ENCODE measurements at places on chromosomes 5 and 9.

DNA sequence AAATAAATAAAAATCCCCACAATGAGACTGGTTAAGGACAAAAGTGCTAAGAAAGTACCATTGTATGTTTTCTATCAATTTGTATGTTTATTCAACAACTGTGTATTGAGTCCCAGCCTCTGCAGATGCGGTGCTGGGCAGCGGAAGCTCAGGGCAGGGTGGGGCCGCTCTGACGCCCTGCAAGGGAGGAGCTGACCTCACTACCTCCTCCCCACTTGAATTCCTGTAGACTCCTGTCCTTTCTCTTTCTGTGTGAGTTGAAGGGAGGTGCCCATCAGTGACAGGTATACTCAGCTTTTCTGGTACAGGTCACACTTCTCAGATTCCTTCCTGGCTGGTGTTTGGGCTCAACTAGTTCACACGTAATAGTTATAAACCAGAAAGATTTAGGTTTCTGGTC, 27.0 kb downstream of the ANGPTL2 start:
- H3K27ac ChIP-seq, result no peak overlapping the region
- peak; percentile 75 for DNase-seq
- H3K36me3 ChIP-seq, result peaks cover 38% of the 10 kb centered on the region

GRCh38 chr9:137410891-137411249, 12.1 kb downstream of the EXD3 start:
- peak overlapping the region; percentile 76 for H3K27ac ChIP-seq
- H3K4me1 ChIP-seq, result peaks cover 59% of the 10 kb centered on the region
- H3K27me3 ChIP-seq, result no peaks in the 10 kb centered on the region

GRCh38 chr9:130172161-130172857, at the start of gene NCS1:
Gene NCS1, plus strand, starts transcription at chr9:130172404. Its CDS starts 260 bp downstream, at chr9:130172664.
- no peaks in the 10 kb centered on the region for H3K27me3 ChIP-seq
- H3K4me3 ChIP-seq, result peak within 1 kb of the TSS; percentile 71
- peak; percentile 76 for DNase-seq
- no peaks in the 10 kb centered on the region for H3K36me3 ChIP-seq
- H3K4me1 ChIP-seq, result peaks cover 20% of the 10 kb centered on the region
- H3K27ac ChIP-seq, result peak within 1 kb of the TSS; percentile 81

DNA sequence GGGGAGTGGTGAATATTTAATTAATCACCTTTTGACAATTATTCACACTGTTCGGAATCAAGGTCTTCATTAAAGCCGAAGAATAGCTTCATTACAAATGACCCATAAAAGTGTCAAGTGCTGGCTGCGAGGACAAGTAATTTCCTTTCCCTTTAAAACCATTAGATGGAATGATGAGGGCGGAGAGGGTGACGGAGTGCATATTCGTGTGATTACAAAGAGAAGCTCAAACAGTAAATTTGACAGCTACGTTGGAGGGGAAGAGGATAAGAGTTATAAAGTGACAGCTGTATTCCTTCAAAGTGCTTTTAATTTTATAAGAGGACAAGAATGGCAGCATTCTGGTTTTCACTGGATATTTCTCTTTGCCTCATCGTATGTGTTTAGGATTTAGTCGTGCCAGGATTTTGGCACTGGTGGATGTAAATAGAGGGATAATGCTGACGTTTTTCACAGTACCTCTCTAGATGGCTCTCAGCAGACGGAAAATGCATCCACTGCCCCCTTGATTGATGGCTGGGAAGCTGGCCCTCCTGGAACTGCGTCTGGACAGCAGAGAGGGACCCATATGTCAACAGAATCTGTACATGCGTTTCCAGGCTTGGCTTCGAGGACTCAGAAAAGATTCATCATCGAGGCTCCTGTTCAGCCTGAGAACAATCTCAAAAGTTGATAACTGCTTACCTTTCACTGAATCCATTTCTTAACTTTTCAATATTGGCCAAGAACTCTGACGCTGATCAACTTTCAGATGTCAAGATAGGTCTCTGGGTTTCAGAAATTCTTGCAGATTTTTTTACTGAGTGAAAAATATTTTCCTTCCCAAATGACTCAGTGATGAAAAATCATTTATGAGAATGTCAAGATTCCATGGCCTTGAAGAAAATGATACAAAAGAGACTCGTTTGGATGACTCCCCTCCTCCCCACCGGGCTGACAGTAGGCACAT, 50.4 kb upstream of the IRX2 start:
- no peak overlapping the region for H3K4me3 ChIP-seq
- no peaks in the 10 kb centered on the region for H3K27me3 ChIP-seq
- no peaks in the 10 kb centered on the region for H3K36me3 ChIP-seq

DNA sequence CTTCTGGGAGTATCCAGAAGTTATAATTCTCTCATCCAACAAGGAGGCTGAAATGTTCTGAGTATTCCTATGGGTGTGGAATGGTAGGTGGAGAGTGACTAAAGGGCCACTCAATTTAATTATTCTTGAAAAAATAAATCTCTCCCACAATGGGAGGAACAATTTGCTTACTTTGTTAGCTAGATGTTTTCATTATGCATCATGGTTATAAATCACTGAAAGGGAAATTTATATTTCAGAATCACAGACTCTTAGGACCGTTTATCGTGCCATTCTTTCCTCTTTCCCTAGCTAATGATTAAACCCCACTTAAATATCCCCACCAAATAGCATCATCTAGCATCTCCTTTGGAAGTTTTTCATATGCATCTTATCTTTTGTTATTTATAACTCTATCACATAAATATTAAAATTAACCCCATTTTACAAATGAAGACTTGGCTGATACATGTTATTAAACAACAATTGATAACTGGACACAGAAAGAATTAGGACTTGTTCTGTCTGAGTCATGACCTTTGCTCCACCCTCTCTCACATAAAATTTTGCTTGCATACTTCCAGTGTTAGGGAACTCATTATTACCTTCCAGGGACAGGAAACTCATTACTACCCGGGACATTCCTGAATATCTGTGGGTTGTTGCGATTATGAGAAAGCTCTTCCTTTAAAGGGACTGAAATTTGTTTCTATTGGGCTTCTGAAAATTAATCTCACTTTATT, 94.9 kb upstream of the NMUR2 start:
- H3K27me3 ChIP-seq, result no peaks in the 10 kb centered on the region
- no peak for DNase-seq
- no peak overlapping the region for H3K27ac ChIP-seq
- H3K4me3 ChIP-seq, result no peak overlapping the region
- H3K4me1 ChIP-seq, result no peaks in the 10 kb centered on the region

All from stomach (tissue), 19 donors.